SJSA1 (cell line): ENCODE measurements at places on chromosomes 13 and 19. TPM values are rescaled to one million over a fixed set of nuclear protein-coding genes. Genes with fewer than 3 reads are reported as not detected.

Gene RYR1
- total RNA-seq: not detected in 2 replicates

Gene CAMSAP3
- total RNA-seq: not detected in 2 replicates

Gene VAV1
- total RNA-seq: not detected in 2 replicates

Gene FUT3
- not detected in 2 replicates for total RNA-seq

Gene DLL3
- total RNA-seq: 0.03 and 0.05 TPM in 2 replicates

Gene RHPN2
- 42.1 and 49.2 TPM in 2 replicates for total RNA-seq

Gene CDC42EP5
- 1.2 and 8.8 TPM in 2 replicates for total RNA-seq

Gene POLR1G
- total RNA-seq: 10.5 and 25.5 TPM in 2 replicates

Gene CYP4F22
- not detected in 2 replicates for total RNA-seq

Gene ZNF729
- not detected in 2 replicates for total RNA-seq

Gene HCN2
- total RNA-seq: 2.2 and 4.3 TPM in 2 replicates

Gene HOMER3
- total RNA-seq: 53.7 and 79.3 TPM in 2 replicates

DNA sequence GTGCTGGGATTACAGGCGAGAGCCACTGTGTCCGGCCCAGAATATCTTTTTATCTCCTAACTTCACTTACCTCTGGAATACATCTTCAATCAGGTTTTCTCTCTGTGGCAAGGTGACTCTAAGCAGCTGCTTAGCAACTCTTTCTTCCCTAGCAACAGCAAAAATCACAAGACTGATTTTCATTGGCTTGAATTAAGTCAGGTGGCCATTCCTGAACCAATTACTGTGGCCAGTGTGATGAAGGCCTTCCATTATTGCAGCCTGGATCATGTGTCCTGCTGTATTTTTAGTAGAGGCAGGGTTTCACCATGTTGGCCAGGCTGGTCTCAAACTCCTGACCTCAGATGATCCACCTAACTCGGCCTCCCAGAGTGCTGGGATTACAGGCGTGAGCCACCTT is 9.0 kb upstream of the LTBP4 start:
- H3K36me3 ChIP-seq: peaks cover 18% of the 10 kb centered on the region
- no peak overlapping the region for H3K4me3 ChIP-seq
- H3K27ac ChIP-seq: no peak overlapping the region
- H3K27me3 ChIP-seq: peaks cover 5% of the 10 kb centered on the region

GRCh38 chr19:6963937-6964336 is 57.3 kb downstream of the MBD3L2B start:
- no peaks in the 10 kb centered on the region for H3K27me3 ChIP-seq
- no peak overlapping the region for H3K27ac ChIP-seq
- DNase-seq: no peak

GRCh38 chr13:80203496-80203895 is 137.4 kb downstream of the SPRY2 start:
- no peaks in the 10 kb centered on the region for H3K4me1 ChIP-seq
- no peak for DNase-seq
- no peak overlapping the region for H3K4me3 ChIP-seq
- no peak overlapping the region for H3K27ac ChIP-seq
- H3K27me3 ChIP-seq: no peaks in the 10 kb centered on the region
- no peaks in the 10 kb centered on the region for H3K36me3 ChIP-seq

- H3K4me3 ChIP-seq: no peak overlapping the region
- no peaks in the 10 kb centered on the region for H3K27me3 ChIP-seq
- H3K4me1 ChIP-seq: no peaks in the 10 kb centered on the region
These were observed 21.8 kb downstream of the ZNF77 start for GRCh38 chr19:2922987-2923386.

DNA sequence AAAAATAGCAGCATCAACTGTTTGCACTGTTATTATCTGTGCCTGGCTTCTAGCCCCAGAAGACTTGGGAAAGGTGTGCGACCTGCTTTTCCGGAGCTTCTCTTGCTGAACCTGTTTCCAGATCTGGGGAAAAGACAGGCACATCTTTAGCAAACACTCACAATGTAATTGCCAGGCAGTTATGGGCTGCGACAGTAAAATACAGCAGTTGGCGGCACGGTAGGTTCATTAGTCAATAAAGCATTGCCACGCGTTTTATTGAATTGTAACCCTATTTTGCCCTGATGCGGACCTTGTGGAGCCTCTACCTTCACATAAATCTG is 223.7 kb upstream of the TSHZ3 start:
- H3K36me3 ChIP-seq: no peaks in the 10 kb centered on the region
- H3K27me3 ChIP-seq: no peaks in the 10 kb centered on the region
- no peak overlapping the region for H3K4me3 ChIP-seq
- no peak for DNase-seq

DNA sequence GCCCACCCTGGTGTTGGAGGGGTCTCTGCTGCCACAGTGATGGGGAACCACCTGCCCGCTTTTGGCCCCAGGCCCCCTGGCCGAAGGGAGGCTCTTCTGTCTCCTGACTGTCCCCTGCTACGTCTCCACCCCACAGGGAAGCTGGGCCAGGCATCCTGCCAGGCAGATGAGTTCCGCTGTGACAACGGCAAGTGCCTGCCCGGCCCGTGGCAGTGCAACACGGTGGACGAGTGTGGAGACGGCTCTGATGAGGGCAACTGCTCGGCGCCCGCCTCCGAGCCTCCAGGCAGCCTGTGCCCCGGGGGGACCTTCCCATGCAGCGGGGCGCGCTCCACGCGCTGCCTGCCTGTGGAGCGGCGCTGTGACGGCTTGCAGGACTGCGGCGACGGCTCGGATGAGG is 11.0 kb downstream of the LRP3 start:
- H3K36me3 ChIP-seq: no peaks in the 10 kb centered on the region
- H3K27ac ChIP-seq: no peak overlapping the region
- no peaks in the 10 kb centered on the region for H3K4me1 ChIP-seq
- DNase-seq: no peak
- H3K4me3 ChIP-seq: no peak overlapping the region

GRCh38 chr19:54191011-54191810 is at the start of gene TSEN34:
TSEN34 (plus strand) TSS chr19:54191308; CDS start chr19:54191365, 57 bp downstream.
- H3K27ac ChIP-seq: peak within 1 kb of the TSS; percentile 96
- peak within 1 kb of the TSS; percentile 88 for H3K4me3 ChIP-seq
- peaks cover 36% of the 10 kb centered on the region for H3K36me3 ChIP-seq

DNA sequence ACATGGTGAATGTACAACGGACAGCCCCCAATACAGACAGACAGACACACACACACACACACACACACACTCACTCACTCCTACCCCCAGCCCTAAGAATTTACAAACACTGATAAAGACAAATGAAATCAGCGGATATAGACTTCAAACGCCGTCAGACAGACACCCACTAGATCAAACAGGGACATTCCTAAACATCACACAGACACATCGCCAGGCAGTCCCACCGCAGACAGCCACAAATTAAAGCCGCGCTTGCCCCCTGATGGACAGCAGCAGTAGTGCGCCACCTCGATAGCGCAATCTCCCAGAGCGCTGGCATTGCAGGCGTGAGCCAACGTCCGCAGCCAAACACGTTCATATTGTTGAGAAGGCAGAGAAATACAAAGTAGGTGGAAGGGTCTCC is 24.7 kb upstream of the ADGRE1 start:
- peak; percentile 47 for DNase-seq
- H3K27ac ChIP-seq: no peak overlapping the region
- H3K4me1 ChIP-seq: no peaks in the 10 kb centered on the region
- H3K27me3 ChIP-seq: no peaks in the 10 kb centered on the region
- no peak overlapping the region for H3K4me3 ChIP-seq

GRCh38 chr19:38211151-38211591 is 12.9 kb downstream of the DPF1 start:
- H3K27me3 ChIP-seq: no peaks in the 10 kb centered on the region
- no peak overlapping the region for H3K27ac ChIP-seq
- no peak overlapping the region for H3K4me3 ChIP-seq
- H3K4me1 ChIP-seq: peaks cover 8% of the 10 kb centered on the region
- DNase-seq: no peak
- peaks cover 7% of the 10 kb centered on the region for H3K36me3 ChIP-seq

GRCh38 chr13:30477346-30478195 is 11.8 kb upstream of the HMGB1 start:
- DNase-seq: no peak
- H3K4me3 ChIP-seq: no peak overlapping the region
- no peaks in the 10 kb centered on the region for H3K4me1 ChIP-seq
- H3K27ac ChIP-seq: no peak overlapping the region

DNA sequence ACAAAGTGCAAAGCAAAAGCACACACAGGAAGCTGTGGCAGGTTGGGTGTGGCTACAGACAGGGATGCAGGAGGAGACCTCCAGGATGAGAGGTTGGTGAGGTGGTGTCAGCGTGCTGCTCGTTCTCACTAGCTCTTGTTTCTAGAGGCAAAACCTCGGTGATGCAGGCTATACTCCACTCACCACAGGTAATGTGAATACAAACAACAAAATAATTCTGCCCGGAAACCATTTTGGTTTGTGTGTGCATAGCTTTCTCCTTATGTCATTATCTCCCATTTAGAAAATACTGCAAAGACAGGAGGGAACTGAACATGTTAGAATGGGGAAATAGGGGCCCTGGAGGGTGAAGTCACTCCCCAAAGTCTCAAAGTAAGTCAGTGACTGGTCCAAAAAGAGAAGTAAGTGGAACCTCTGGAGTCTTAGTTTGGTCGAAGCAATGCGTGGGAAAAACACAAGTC is 9.4 kb downstream of the LCP1 start:
- peak; percentile 44 for DNase-seq
- H3K27me3 ChIP-seq: no peaks in the 10 kb centered on the region
- no peaks in the 10 kb centered on the region; the same call in 1 of the 2 replicates for H3K36me3 ChIP-seq
- peaks cover 48% of the 10 kb centered on the region for H3K4me1 ChIP-seq

DNA sequence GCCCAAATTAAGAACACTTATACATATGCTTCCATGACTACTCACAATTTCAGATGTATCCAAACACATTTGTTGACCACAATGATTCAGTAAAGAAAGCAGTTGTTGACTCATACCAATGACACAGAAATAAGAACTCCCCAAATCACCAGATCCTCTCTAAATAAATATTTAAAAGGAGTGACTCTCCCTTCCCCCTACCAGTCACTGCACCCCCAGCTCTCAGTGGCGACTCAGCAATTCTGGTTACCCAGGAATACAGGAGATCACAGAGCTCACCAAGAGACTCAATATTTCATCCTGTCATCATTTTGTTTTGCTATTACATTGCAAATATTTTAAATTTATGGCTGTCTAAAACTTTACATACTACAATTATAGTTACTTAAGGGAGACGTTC is 131.5 kb downstream of the RGCC start:
- no peak overlapping the region for H3K4me3 ChIP-seq
- H3K27ac ChIP-seq: peak overlapping the region; percentile 61
- H3K36me3 ChIP-seq: peaks cover 12% of the 10 kb centered on the region
- H3K4me1 ChIP-seq: peaks cover 30% of the 10 kb centered on the region

GRCh38 chr13:48199404-48199946 is 33.5 kb upstream of the ITM2B start:
- no peaks in the 10 kb centered on the region for H3K27me3 ChIP-seq
- no peaks in the 10 kb centered on the region for H3K36me3 ChIP-seq
- no peak for DNase-seq
- no peaks in the 10 kb centered on the region for H3K4me1 ChIP-seq
- no peak overlapping the region for H3K27ac ChIP-seq

- no peaks in the 10 kb centered on the region for H3K27me3 ChIP-seq
- H3K4me1 ChIP-seq: no peaks in the 10 kb centered on the region
- H3K4me3 ChIP-seq: no peak overlapping the region
- no peaks in the 10 kb centered on the region for H3K36me3 ChIP-seq
These were observed 113.7 kb downstream of the DNAJC15 start for GRCh38 chr13:43136920-43137575.

DNA sequence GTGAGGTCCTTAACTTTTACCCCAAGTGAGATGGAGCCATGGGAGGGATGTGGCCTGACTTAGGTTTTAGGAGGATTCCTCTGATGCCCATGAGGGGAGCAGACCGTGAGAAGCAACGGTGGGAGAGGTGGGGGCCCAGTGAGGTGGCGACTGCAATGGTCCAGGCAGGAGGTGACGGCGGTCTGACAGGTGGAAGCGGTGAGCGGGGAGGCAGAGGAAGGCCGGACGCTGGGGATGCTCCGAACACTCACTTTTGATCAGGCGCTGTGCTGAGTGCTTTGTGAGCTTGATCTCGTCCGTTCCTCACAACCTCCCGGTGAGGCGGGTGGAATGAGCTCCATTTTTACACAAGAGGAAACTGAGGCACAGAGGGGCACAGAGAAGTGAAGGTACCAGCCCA is 11.6 kb downstream of the NOVA2 start:
- peaks cover 38% of the 10 kb centered on the region for H3K27me3 ChIP-seq
- no peak for DNase-seq

- H3K27me3 ChIP-seq: no peaks in the 10 kb centered on the region
- H3K27ac ChIP-seq: no peak overlapping the region
- H3K4me1 ChIP-seq: peaks cover 24% of the 10 kb centered on the region
- H3K36me3 ChIP-seq: no peaks in the 10 kb centered on the region
These were observed 7.0 kb upstream of the WBP4 start for GRCh38 chr13:41054212-41054877.

- peaks cover 90% of the 10 kb centered on the region for H3K36me3 ChIP-seq
- no peaks in the 10 kb centered on the region for H3K27me3 ChIP-seq
- DNase-seq: no peak
- no peak overlapping the region for H3K27ac ChIP-seq
These were observed 31.4 kb downstream of the PPP5C start for GRCh38 chr19:46378268-46378667.

GRCh38 chr13:30797847-30798535 is 62.6 kb downstream of the ALOX5AP start:
- DNase-seq: no peak
- H3K4me3 ChIP-seq: no peak overlapping the region
- no peaks in the 10 kb centered on the region for H3K36me3 ChIP-seq
- H3K4me1 ChIP-seq: peaks cover 64% of the 10 kb centered on the region
- no peaks in the 10 kb centered on the region for H3K27me3 ChIP-seq

GRCh38 chr19:15368051-15368632 is 11.4 kb downstream of the AKAP8 start:
- H3K27ac ChIP-seq: no peak overlapping the region
- DNase-seq: no peak
- peaks cover 84% of the 10 kb centered on the region for H3K36me3 ChIP-seq
- H3K4me1 ChIP-seq: no peaks in the 10 kb centered on the region
- no peaks in the 10 kb centered on the region for H3K27me3 ChIP-seq

DNA sequence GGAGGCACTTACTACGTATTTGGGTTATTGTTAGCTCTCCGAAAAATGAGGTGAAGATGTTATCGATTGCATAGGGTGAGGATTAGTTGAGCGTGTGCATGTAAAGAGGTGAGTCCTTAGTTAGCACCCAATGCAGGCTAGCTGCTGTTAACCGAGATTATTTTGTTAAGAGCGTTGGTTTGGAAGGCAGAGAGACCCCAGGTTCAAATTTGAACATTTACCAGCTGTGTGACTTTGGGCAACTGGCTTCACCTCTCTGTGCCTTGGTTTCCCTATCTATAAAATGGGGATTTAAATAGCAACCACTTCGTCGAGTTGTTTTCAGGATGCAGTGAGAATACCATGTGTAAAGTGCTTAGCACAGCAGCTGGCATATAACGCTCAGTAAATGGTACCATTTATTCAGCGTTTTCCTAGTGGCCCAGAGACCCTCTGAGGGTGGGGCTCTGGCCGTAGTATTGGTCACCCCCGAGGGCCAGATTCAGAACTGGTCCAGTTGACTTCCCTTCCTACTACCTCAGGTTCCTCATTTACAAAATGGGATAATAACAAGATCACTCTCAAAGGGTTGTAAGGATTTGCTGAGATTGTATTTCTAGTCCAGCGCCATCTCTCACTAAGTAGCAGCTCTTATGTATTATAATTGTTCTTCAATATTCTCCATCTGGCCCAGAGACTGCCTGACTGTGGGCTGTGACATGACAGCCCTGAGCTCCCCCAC is 887 bp downstream of the SIPA1L3 start:
- no peaks in the 10 kb centered on the region for H3K27me3 ChIP-seq
- H3K4me3 ChIP-seq: peak overlapping the region; percentile 87
- H3K27ac ChIP-seq: no peak overlapping the region
- peaks cover 9% of the 10 kb centered on the region for H3K36me3 ChIP-seq

- DNase-seq: peak; percentile 44
- H3K4me3 ChIP-seq: no peak overlapping the region
- peaks cover 74% of the 10 kb centered on the region for H3K27me3 ChIP-seq
These were observed 116.0 kb downstream of the SOX1 start for GRCh38 chr13:112182846-112183531.

- H3K4me1 ChIP-seq: peaks cover 13% of the 10 kb centered on the region
- H3K27me3 ChIP-seq: no peaks in the 10 kb centered on the region
- no peak overlapping the region for H3K4me3 ChIP-seq
- no peak overlapping the region for H3K27ac ChIP-seq
- H3K36me3 ChIP-seq: peaks cover 66% of the 10 kb centered on the region
These were observed 3.3 kb downstream of the GYS1 start for GRCh38 chr19:48989701-48990291.
